B cell (primary cell): ENCODE measurements at places on chromosomes 2 and 18. TPM values are rescaled to one million over a fixed set of nuclear protein-coding genes. Genes with fewer than 3 reads are reported as not detected.

DNA sequence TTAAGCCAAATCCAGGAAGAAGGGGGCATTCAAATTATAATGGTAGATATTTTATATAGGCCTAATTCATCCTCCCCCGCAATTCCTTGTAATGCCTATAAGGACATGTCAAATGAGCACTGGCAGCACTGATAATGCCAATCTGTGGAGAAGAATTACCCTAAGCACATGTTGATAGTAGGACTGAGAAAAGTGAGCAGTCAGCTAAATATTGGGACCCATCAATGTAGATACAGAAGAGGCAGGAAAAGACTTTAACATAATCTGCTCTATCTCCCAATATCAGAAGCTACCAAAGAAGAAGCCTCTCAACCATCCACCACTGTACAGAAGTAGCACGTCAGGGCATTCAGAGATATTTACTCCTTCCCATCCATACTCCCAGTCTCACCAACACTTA, 101.3 kb upstream of the REG3A start:
- H3K4me1 ChIP-seq = no peaks in the 10 kb centered on the region
- DNase-seq = no peak
- H3K27ac ChIP-seq = no peak overlapping the region
- H3K36me3 ChIP-seq = no peaks in the 10 kb centered on the region
- H3K27me3 ChIP-seq = no peaks in the 10 kb centered on the region
- no peak overlapping the region for H3K4me3 ChIP-seq

- no peak for DNase-seq
- H3K36me3 ChIP-seq = no peaks in the 10 kb centered on the region
- H3K27me3 ChIP-seq = no peaks in the 10 kb centered on the region
- no peak overlapping the region for H3K27ac ChIP-seq
- H3K4me1 ChIP-seq = no peaks in the 10 kb centered on the region
These were observed 25.3 kb upstream of the TNS1 start for GRCh38 chr2:218028189-218028495.

GRCh38 chr2:233845301-233846060, 8.9 kb downstream of the HJURP start:
- no peak overlapping the region for H3K4me3 ChIP-seq
- no peaks in the 10 kb centered on the region for H3K27me3 ChIP-seq
- DNase-seq = no peak
- no peak overlapping the region for H3K27ac ChIP-seq
- H3K36me3 ChIP-seq = no peaks in the 10 kb centered on the region

GRCh38 chr2:130826821-130827501, 9.8 kb upstream of the ARHGEF4 start:
- peaks cover 17% of the 10 kb centered on the region for H3K4me1 ChIP-seq
- no peaks in the 10 kb centered on the region for H3K36me3 ChIP-seq
- DNase-seq = no peak

DNA sequence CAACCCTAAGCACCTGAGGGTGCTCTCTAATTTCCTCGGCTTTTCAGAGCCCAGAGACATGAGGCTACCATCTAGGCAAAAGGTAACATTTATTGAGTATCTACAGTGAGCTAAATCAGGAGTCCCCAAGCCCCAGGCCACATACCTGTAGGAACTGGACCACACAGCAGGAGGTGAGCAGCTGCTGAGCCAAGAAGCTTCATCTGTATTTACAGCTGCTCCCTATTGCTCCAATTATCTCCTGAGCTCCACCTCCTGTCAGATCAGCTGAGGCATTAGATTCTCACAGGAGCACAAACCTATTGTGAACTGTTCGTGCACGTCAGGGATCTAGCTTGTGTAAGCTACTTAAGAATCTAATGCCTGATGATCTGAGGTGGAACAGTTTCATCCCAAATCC, 70.2 kb downstream of the RND3 start:
- H3K36me3 ChIP-seq = no peaks in the 10 kb centered on the region
- H3K4me3 ChIP-seq = no peak overlapping the region
- DNase-seq = no peak
- H3K27me3 ChIP-seq = no peaks in the 10 kb centered on the region
- no peak overlapping the region for H3K27ac ChIP-seq

Gene TRIM43
- polyA plus RNA-seq = not detected in 2 replicates
